ENCODE measurements at places on chromosomes 12 and 14. TPM values are rescaled to one million over a fixed set of nuclear protein-coding genes. Genes with fewer than 3 reads are reported as not detected.

PZP gene
- not detected for total RNA-seq

GYS2 gene
- not detected for total RNA-seq

ST8SIA1 gene
- 1.7 TPM for total RNA-seq

PLA2G1B gene
- not detected for total RNA-seq

PLCZ1 gene
- total RNA-seq: not detected

RAD9B gene
- not detected for total RNA-seq

METTL1 gene
- total RNA-seq: 13.8 TPM

TUBA1A gene
- 321 TPM for total RNA-seq

OR6C1 gene
- not detected for total RNA-seq

FOXN4 gene
- 0.33 TPM for total RNA-seq

NGB gene
- not detected for total RNA-seq

DACT1 gene
- total RNA-seq: 9.5 TPM

IFT43 gene
- 17.2 TPM for total RNA-seq

EPYC gene
- not detected for total RNA-seq

REP15 gene
- 0.35 TPM for total RNA-seq

BDKRB1 gene
- 1.4 TPM for total RNA-seq

RNASE4 gene
- 15.8 TPM for total RNA-seq

COCH gene
- 11.4 TPM for total RNA-seq

MYO1H gene
- not detected for total RNA-seq

CISTR gene
- total RNA-seq: not detected

PRH2 gene
- total RNA-seq: not detected

GPR68 gene
- 1.1 TPM for total RNA-seq

NOS1 gene
- total RNA-seq: 0.48 TPM

RIN3 gene
- total RNA-seq: 0.76 TPM

NCOR2 gene
- 25.1 TPM for total RNA-seq
